ENCODE measurements at places on chromosomes 5 and 9. TPM values are rescaled to one million over a fixed set of nuclear protein-coding genes. Genes with fewer than 3 reads are reported as not detected.
A peak's percentile ranks its signal among the peaks of the same experiment; 100 is the strongest.

DNA sequence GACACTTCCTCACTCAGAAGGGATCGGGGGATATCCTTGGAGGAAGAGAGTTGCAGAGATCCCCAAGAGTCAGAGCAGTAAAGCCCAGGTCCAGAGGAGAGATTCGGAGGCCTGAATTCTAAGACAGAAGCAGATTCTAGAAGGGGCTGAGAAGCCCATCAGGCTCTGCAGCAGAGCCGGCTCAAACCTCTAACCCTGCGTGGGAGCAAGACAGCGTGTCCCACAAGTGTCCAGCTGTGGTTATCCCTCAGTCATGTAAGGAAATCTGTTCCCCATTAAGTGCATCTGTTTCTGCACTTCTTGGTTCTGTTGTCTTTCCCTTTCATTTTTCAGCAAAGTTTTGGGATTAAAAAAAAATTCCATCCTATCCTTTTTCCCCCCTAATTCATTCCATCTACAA, 4.8 kb upstream of the DIAPH1 start:
- H3K4me3 ChIP-seq: no peak overlapping the region
- DNase-seq: no peak
- peaks cover 85% of the 10 kb centered on the region for H3K36me3 ChIP-seq
- peak overlapping the region; percentile 3 for H3K27ac ChIP-seq

Gene PCDHGB7
- total RNA-seq: 10.8 TPM

Gene DOCK2
- 101 TPM for total RNA-seq

Gene INSL4
- total RNA-seq: not detected

- H3K27ac ChIP-seq: no peak overlapping the region
- H3K27me3 ChIP-seq: no peaks in the 10 kb centered on the region
- no peak for DNase-seq
- no peak overlapping the region for H3K4me3 ChIP-seq
- H3K36me3 ChIP-seq: no peaks in the 10 kb centered on the region
These were observed 218.9 kb downstream of the DIRAS2 start for GRCh38 chr9:90423661-90424193.

- DNase-seq: no peak
- H3K27me3 ChIP-seq: no peaks in the 10 kb centered on the region
- H3K27ac ChIP-seq: no peak overlapping the region
These were observed 104.5 kb downstream of the HMHB1 start for GRCh38 chr5:143916451-143916850.

DNA sequence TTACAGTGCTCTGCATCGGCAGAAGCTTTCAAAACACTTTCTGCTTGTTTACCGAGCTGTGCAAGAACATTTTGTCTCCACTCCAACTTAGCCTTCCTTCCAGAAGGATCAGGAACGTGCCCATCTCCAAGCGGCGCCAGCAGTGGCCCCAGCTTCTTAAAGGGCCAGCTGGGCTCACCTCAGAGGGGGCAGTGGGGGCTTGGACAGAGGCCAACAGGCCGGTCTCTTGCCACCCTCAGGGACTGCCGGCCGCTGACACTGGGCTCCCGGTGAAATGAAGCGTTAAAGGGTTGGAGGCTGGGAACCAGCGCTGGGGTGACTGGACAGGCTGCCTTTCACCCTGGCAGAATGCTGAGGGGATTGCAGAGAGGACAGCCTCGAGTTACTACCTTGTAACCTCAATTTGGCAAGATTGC, 67.0 kb upstream of the RNU6ATAC start:
- DNase-seq: no peak
- no peak overlapping the region for H3K4me3 ChIP-seq
- no peaks in the 10 kb centered on the region for H3K36me3 ChIP-seq
- H3K4me1 ChIP-seq: peaks cover 9% of the 10 kb centered on the region

- H3K4me1 ChIP-seq: no peaks in the 10 kb centered on the region
- H3K27ac ChIP-seq: no peak overlapping the region
- no peak for DNase-seq
- H3K27me3 ChIP-seq: no peaks in the 10 kb centered on the region
These were observed 92.9 kb downstream of the GLDC start for GRCh38 chr9:6552498-6553121.

DNA sequence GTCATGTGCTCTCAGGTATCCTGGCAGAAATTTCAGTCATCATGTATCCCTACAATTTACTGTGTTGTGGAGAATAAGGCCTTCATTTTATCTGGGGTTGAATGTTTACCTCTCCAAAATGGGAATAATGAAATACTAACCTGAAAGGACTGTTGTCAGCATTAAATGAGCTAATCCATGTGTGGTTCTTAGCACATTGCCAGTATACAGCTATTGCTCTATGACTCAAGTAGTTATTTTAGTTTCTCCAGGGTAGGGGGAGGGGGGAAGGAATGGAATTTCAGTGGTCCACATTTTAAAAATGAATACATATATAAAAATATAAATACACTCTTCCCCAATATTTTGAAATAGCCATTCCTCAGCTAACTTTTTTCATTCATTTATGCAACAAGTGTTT, 3.5 kb downstream of the PAM start:
- no peak for DNase-seq
- peaks cover 13% of the 10 kb centered on the region for H3K4me1 ChIP-seq
- H3K27me3 ChIP-seq: no peaks in the 10 kb centered on the region
- H3K36me3 ChIP-seq: no peaks in the 10 kb centered on the region
- H3K27ac ChIP-seq: no peak overlapping the region

- no peak for DNase-seq
- peaks cover 6% of the 10 kb centered on the region for H3K4me1 ChIP-seq
- H3K4me3 ChIP-seq: no peak overlapping the region
- no peaks in the 10 kb centered on the region for H3K36me3 ChIP-seq
- no peaks in the 10 kb centered on the region for H3K27me3 ChIP-seq
These were observed 89.6 kb upstream of the CACNA1B start for GRCh38 chr9:137787786-137788505.

All from left lung (tissue), 14 donors.